ENCODE measurements at places on chromosomes 6 and 20.

- no peak for DNase-seq
Observed at GRCh38 chr6:134910593-134910935, 39.3 kb downstream of the ALDH8A1 start.

GRCh38 chr6:75279418-75279817, 5.2 kb downstream of the TMEM30A start:
- no peak for DNase-seq

DNA sequence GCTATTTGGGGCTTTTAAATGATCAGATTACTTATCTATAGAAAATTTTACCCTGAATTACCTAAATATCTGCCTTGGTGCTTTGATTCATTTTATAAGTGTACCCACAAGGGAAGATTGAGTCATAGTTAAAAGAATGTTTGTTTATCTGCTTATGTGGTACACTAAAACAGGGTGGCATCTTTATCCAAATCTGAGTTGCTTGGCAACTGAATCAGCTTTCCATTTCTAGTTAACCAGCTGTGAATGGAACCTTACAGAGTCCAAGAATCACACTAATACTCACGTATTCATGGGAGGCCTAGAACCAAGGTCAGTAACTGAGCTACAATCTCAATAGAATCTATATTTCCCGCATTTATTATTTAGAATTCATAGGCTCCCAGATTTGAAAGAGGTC, 44.0 kb upstream of the CAP2 start:
- peak; percentile 19 for DNase-seq

- no peak for DNase-seq
Observed at GRCh38 chr6:25553502-25553901, 98.5 kb upstream of the SCGN start.

- peak; percentile 25 for DNase-seq
Observed at GRCh38 chr20:37615340-37616109, 78.3 kb upstream of the CTNNBL1 start.

- DNase-seq, result peak; percentile 79
Observed at GRCh38 chr6:1535295-1535694, 74.4 kb upstream of the FOXC1 start.

DNA sequence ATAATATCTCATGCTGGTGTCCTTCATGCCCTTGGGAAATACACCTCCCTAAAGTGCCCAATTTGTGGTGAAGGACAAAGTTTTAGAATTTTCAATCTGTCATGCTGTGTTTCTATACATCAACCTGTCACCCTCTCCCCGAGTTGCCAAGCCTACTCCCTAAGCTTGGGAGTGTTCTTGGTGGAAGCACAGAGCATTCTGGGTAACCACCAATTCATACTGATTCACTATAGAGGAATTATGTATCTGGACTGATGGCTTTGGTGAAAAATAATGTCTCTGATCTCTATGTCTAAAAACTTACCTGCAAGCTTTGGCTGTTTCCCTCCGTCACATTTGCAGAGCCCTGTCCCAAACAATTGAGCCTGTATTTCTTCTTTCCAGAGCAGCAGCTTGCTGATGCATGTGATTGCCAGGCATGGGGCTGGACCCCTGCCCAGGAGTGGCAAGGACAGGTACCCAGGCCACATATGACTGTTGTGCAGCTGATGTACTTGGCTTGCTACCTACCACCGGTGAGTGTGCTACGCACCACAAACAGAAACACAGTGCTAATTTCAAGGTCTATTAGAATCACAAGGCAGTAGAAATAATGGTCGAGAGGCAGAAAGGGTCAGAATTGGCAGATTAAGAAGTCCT, 202.8 kb upstream of the CITED2 start:
- DNase-seq, result no peak

DNA sequence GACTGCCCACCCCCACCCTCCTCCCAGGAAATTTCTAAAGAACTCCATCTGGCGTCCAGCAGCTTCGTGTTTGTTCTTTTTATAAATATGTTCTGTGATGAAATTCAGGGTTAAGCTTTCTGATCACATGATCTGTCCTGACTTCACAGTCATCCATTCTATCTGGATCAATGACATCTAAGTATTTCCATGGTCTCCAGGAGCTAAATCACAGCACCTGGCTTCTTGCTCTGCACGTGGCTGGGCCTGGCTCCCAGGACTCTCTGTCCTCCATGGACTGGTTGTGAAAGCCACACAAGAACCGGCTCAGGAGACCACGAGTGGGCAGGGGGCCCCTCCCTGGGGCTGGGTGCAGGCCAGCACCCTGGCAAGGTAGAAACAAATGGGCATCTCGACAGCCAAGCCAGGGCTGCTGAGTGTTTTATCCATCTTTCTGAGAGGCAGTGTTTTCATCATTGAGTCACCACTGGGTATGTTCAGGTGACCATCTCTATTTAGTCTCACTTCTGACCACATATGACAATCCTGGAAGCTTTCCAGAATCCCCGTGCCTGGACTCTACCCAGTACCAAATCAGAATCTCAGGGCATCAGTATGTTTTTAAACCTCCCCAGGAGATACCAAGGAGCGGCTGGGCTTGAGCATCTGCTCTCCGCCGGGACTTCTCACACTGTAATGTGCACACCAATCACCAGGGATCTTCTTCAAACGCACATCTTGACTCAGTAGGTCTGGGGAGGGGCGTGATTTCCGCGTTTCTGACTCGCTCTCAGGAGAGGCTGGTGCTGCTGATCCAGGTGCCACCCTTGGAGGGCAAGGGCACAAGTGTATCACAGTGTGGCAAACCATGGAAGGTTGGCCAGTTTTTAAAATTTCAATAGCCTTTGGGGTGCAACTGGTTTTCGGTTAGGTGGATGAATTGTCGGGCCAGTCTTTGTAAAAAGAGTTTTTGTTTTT, 31.6 kb upstream of the PXDC1 start:
- DNase-seq, result no peak

- DNase-seq, result no peak
Observed at GRCh38 chr20:1587781-1588532, 30.5 kb upstream of the SIRPD start.

GRCh38 chr20:15380770-15381169, 1043.4 kb upstream of the FLRT3 start:
- DNase-seq, result no peak

GRCh38 chr20:370151-370600, 10.4 kb upstream of the TRIB3 start:
- no peak for DNase-seq

DNA sequence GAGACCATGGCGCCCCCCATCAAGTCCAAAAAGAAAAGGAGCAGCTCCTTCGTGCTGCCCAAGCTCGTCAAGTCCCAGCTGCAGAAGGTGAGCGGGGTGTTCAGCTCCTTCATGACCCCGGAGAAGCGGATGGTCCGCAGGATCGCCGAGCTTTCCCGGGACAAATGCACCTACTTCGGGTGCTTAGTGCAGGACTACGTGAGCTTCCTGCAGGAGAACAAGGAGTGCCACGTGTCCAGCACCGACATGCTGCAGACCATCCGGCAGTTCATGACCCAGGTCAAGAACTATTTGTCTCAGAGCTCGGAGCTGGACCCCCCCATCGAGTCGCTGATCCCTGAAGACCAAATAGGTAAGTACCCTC, 41.7 kb upstream of the NAA20 start:
- DNase-seq, result peak; percentile 48

DNA sequence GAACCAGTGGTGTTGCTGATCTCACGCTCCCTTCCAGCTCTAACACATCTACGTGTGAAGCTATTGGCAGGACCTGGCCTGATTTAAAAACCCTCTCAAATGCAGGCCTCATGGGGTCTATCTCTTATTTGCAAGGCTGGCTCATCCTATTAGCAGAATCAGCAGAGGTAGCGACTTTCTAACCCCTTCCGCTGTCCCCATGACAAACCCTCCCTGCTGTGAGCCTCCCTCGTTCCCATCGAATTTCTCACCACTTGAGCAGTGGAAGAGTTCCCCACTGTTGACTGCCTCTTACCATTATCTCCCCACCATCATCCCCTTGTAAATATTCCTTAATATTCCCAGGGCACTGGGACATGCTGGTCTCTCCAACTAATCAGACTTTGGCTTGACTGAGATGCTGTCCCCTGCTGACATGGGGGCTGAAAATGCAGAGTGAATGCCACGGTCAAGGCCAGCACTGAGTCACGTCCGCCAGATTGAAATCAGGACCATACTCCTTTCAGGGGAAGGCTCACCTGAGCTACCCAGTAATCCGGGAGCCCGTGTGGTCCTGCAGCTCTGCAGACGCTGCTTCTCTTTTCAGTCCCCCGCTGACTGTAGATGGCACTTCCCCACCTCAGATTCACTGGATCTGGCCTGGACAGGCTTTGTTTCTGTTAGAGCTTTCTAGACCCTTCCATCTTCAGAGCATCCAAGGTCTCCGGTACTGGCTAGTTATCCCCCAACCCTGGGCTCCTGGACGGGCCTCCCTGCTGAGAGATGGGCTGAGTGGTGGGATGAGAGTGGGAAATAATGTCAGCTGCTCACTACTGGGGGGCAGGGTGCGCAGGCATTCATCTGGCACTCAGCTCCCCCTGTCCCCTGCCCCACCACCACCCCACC, 23.1 kb downstream of the AAR2 start:
- DNase-seq, result no peak

DNA sequence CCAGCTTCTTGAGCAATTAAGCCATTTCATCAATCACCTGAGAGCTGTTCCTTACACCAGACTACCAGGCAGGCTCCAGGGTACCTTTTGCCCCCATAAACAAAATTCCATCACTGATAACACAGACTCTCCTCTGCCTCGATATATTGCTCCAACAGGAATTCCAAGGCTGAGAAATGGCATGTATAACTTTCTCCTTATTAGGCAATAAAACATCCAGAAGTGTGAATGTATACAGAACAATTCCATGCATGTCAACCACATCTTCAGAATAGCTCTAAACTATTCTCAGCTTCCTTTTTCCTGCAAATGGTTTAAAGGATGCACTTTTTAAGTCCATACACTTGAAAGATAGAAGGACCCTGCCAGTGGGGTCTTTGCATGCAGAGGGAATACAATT, 73.8 kb downstream of the EDN3 start:
- no peak for DNase-seq

- DNase-seq, result no peak
Observed at GRCh38 chr6:35931120-35931561, 10.2 kb upstream of the SRPK1 start.

- DNase-seq, result peak; percentile 21
Observed at GRCh38 chr20:58407201-58407873, 18.3 kb downstream of the VAPB start.

GRCh38 chr6:168041928-168042327, 37.1 kb downstream of the FRMD1 start:
- DNase-seq, result no peak

- no peak for DNase-seq
Observed at GRCh38 chr6:90297867-90298381, 1.3 kb upstream of the BACH2 start.

DNA sequence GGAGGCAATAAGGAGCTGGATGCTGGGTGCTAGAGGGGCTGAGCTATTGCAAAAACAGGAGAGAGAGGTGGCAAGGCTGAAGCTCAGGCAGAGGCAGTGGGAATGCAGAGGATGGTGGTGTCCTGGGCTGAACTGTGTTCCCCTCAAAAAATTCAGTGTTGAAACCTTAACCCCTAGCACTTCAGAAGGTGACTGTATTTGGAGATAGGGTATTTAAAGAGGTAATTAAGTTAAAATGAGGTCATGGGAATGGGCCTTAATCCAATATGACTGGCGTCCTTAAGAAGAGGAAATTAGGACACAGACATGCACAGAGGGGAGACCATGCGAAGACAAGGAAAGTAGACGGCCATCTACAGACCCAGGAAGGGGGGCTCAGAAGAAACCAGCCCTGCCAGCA, 11.5 kb upstream of the MMP9 start:
- DNase-seq, result no peak

DNA sequence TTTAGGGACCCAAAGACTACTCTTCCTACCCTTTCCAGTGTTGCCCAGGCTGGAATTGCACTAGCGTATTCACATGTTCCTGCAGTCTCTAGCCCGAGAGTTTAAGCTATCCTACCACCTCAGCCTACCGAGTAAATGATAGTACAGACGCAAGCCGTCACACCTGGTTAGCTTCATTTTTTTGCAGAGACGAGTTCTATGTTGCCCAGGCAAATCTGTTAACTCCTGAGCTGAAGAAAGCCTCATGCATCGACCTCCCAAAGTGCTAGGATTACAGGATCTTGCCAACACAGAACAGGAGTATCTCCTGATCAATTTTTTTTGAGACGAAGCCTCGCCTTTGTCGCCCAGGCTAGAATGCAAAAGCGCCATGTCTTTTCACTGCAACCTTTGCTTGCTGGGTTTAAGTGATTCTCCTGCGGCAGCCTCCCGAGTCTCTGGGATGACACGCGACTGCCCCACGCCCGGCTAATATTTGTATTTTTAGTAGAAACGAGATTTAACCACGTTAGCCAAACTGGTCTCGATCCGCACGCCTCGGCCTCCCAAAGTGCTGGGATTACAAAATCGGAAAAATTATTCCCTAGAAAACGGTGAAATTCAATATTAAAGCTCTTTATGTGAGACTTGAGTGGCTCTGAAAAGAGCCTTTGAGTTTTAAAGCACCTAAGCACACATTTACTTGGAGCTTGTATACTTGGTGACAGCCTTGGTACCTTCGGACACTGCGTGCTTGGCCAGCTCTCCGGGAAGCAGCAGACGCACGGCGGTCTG, 128.5 kb downstream of the HFE start:
- no peak for DNase-seq

- DNase-seq, result no peak
Observed at GRCh38 chr6:50889935-50890334, 71.3 kb downstream of the TFAP2B start.

DNA sequence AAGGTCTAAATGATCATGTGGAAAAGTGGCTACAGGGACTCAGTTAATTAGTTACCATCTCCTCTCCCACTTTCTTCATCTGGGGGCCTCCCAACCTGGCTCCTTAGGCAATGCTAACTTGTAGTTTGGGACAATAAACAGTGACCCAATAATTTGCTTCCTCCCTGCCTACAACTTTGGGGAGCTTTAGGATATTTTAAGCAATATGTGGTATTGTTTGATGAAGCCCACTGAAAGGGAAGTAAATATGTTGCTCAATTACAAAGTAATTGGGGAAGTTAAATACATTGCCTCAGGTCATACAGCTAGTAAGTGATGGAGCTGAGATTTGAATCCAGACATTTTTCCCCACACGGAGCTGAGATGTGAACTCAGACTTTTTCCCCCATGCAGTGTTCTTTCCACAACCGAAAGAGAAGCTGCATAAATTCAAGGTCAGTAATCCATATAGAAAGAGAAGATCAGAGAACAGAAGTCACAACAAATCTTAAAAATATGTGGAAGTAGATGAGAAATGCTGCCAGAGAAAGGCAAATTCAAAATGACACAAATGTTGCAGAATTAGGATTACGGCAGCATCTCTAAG, 26.6 kb downstream of the ZHX3 start:
- no peak for DNase-seq

DNA sequence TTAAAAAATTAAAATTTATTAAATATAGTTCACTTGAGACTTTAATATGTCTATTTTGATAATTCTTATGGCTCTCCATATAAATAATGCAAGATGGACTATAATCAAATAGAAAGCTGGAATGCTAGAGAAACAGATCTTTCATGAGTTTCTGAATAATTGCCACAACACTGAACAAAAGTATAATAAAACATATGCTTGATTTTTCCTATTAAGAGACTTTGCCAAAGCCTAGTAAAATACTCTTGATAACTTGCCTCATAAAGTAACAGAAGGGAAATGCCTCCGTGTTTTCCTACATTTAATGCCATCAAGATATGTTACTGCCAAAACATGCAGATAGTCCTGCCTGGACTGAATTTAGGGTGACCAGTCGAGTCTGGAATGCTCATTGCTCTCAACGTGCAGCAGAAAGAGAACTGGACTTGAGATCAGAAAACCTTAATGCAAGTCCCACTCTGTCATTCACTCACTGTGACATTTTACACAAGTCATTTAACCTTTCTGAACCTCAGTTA, 153.2 kb downstream of the AIG1 start:
- DNase-seq, result no peak
